NCI-H2107 (cell line): ENCODE measurements at places on chromosomes 1 and 21.

- DNase-seq, result no peak
Observed at GRCh38 chr1:47201179-47201578, 11.3 kb upstream of the PDZK1IP1 start.

DNA sequence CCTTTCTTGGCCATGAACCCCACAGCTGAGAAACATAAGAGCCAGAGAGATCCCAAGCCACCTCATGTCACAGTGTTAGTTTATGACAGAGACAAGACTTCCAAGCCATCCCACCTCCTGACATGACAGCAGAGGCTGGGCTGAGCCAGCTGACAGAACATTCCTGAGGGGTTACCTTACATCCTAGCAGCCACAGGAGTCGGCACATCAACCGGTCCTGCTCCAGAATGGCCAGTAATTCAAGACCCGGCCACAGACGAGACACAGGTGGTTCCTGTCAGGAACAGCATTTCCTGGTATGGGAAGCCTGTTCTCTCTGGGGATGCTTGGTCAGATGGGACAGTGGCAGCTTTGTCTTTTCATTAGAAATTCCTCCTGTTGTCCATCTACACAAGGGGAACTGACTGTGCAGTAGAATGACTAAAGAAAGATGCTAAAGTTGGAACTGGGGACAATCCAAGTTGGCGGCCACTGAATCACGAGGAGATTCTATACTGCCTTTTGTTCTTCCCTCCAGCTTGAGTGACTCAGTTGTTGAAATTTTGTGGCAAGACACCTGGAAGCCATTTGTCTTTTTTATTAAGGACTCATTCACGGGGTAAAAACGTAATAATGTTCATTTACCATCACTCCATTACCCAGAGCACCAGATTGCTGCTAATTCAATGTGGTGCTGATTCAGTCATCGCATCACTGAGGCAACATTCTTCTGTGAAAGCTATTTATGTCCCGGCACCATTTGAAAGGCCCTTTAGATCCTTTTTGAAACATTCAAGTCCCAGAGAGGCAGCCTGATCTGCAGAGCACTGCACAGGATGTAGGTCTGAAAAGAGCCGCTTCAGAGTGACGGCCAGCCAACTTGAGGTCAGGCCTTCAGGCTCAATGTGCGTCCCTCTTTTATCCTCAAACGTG is 37.2 kb upstream of the NPL start:
- no peak for DNase-seq

GRCh38 chr1:28437264-28437923 is 67.9 kb downstream of the PHACTR4 start:
- no peak for DNase-seq

DNA sequence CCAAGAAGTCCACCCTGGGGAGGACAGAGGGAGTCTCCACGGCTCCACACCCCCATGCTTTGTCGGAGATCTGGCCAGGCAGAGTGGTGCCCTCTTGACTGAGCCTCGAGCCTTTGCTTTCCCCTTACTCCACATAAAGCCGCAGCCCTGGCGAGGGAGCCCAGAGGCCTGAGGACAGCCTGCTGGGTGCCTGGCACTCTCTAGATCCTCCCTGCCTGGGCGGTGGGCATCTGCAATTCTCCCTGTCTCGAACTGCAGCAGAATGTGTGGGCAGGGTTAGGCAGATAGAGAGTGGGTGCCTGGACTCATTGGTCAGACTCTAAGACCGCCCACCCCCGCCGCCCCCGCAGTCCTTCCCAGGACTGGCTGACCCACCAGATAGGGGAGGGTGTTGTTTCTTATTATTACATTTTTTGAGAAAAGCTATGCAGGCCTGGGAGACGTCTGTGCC is 13.9 kb downstream of the EPHX1 start:
- no peak for DNase-seq
